Progenitor cell of endocrine pancreas (in vitro differentiated cells): ENCODE measurements at places on chromosomes 2 and 18.
A peak's percentile ranks its signal among the peaks of the same experiment; 100 is the strongest.

- no peak for DNase-seq
These were observed 2.3 kb downstream of the CPS1 start for GRCh38 chr2:210558708-210559107.

GRCh38 chr2:232293191-232293590, 85.4 kb upstream of the ALPP start:
- no peak for DNase-seq

DNA sequence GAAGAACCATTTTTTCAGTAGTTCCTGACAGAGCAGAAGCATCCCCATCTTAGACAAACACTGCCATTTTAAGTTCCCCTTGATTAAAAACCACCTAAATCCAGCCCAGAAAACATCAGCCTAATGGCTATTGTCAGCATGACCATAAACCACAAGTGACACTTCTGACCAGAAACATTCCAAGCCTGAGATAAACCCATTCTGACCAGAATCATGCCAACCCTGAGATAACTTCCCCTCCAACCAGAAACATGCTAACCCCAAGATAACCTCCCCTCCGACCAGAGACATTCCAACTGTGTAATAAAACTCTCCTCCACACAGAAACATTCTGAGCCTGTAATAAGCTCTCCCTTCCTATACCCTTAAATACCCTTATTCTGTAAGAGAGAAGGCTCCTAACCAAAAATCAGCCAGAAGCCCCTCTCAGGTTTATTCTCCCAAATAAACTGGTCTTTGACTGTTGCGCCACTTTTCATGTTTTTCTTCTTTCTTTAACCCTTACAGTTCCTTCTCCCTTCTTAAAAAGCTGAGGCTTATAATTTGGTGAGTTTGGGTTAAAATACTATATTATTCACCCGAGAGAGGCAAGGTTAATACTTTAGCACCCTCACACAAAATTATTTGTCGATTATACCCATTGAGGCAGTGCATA, 149.7 kb downstream of the HNMT start:
- no peak for DNase-seq

GRCh38 chr2:230964136-230964730, 31.7 kb upstream of the SPATA3 start:
- no peak for DNase-seq

- peak; percentile 57 for DNase-seq
These were observed 817 bp downstream of the DSC2 start for GRCh38 chr18:31101183-31102024.

DNA sequence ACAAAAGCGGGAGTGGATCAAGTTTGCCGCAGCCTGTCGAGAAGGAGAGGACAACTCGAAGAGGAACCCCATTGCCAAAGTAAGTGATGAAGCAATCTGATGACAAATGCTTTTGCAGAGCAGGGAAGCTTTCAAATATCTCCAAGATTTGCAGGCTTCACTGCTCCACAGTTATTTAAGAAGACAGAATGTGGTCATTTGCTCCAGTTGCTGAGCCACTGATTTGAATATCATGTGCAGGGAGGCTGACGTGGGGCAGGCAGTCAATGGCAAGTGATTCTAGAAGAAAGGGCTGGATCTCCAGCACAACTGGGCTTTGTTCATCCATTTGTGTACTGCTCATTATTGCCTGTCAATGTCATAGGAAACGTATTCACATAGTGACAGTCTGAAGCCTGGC, 10.2 kb downstream of the DSG4 start:
- DNase-seq: no peak

DNA sequence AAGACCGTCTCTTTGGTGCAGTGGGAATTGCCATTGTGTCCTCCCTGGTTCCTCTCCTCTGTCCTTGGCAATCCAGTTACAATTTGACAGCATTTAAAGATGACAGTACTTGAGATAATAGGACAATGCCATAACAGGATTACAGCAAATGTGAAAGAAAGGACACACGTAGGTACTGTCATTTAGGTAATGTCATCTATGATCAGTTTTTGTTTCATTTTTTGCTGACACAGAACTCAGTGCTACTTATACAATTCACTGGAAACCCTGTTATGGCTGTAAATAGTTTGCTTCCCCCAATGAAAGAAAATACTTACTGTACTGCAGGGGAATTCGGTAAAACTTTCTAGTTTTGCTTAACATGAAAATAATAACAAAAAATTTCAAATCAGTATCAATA, 65.2 kb downstream of the BCL11A start:
- DNase-seq: no peak

DNA sequence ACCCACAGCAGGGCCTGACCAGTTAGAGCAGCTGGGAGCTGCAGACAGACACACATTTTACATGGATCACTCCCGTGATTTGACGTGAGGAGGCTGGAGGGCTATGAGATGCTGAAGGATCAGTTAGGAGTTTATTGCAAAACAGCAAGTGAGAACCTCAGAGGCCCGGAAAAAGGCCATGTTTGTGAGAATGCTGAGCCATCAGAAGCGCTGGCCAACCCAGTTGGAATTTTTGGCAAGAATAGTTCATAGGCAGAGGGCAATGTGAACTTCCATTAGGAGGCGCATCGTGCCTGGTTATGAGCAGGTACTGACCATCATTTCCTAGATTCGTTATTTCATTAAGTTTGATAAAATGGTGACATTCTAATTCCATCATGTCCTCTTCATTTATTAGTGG, 23.3 kb upstream of the LMAN1 start:
- DNase-seq: no peak

- DNase-seq: no peak
These were observed 34.7 kb downstream of the RFX8 start for GRCh38 chr2:101440127-101440738.
